Heart right ventricle (tissue), 16 donors: ENCODE measurements at places on chromosomes 16 and 17.
A peak's percentile ranks its signal among the peaks of the same experiment; 100 is the strongest.

DNA sequence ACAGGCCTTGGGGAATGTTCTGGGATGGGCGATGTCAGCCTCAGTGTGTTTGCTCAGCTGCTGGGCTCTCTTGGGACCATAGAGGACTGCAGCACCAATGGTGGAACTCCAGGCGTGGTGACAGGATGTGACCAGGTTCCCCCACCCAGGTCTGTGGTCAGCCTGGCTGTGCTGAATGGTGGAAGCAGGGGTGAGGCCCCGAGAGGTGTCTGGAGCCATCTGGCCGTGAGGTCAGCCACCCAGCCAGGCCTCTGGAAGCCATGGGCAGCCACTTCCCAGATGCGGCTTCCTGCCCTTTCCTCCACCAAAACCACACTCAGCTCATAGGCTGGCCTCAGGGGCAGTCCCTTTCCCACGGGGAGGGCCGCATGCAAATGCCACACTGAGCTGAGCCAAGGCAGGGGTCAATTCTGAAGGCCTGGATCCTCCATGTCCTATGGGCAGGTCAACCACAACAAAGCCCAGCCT, 7.8 kb upstream of the MAPK7 start:
- peak; percentile 70 for DNase-seq

DNA sequence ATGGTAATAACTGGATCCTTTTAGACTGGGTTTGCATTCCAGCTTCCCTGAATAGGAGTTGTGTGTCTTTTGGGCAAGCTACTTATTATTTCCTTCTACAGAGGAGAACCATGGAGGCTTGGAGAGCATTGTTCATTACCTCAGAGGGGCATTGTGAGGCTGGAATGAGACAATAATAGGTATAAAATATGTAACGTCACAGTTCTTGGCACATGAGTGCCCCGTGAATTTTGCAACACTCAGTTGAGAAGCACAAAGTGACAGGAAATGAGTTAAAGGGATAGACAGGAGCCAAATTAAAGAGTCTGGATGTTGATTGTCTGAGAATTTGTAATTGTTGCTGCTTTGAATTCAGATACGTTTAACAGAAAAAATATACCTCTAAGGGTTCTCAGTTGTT, 92.2 kb downstream of the CDH8 start:
- DNase-seq: no peak

DNA sequence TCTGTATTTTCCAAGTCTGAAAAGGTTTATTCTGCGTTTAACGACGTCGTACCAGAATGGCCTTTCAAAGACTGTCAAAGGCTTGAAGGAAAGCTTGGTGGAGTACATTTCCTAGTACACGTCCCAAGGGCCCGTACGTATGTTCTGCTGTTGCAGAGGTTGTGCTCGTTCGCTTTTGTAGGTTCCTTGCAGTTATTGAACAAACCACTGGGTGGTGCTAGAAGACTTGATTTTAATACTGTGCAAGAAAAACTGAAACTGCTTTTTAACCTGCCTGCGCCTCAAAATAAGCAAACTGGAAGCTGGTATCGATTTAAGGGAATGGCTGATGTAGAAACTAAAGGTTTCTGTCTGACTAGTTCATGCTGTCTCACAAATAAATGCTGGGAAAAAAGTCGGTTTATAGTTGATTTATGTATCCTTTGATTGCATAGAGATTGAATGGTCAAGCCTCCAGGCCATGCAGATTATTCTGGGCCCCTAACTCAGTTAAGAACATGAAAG, 54.6 kb downstream of the USP10 start:
- no peak for DNase-seq

GRCh38 chr17:69012895-69013805, 47.6 kb downstream of the ABCA9 start:
- no peak for DNase-seq

- DNase-seq: peak; percentile 92
These were observed 795 bp downstream of the CYB5D2 start for GRCh38 chr17:4143563-4144421.

- DNase-seq: no peak
These were observed 77.0 kb downstream of the METRNL start for GRCh38 chr17:83156408-83156807.

DNA sequence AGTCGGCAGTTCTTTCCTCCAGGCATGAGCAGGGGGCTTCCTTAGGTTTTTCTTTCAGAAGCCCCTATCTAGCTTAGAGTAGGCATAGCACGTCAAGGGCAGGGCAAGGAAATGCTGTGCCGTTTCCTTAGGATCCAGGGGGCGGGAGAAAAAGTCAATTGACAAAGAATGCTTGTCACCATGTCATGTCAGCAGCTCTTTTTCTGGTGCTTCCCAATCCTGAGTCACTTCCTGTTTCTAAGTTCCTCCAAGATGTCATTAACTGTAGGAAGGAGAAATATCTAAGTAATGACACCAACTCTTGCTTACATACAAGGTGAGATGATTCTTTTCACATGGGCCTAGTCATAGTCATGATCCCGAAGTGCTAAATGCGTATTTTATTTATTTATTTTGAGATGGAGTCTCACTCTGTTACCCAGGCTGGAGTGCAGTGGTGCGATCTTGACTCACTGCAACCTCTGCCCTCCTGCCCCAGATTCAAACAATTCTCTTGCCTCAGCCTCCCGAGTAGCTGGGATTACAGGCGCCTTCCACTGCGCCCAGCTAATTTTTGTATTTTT, 35.2 kb downstream of the GJC1 start:
- DNase-seq: peak; percentile 55

GRCh38 chr17:37609170-37610040, at the start of gene SYNRG:
SYNRG (minus strand) TSS chr17:37609418; CDS start chr17:37609355, 63 bp downstream.
- peak; percentile 95 for DNase-seq

GRCh38 chr17:44314031-44314430, 5.6 kb downstream of the RUNDC3A start:
- no peak for DNase-seq

GRCh38 chr17:74861662-74862107, 2.0 kb upstream of the GRIN2C start:
- no peak for DNase-seq

DNA sequence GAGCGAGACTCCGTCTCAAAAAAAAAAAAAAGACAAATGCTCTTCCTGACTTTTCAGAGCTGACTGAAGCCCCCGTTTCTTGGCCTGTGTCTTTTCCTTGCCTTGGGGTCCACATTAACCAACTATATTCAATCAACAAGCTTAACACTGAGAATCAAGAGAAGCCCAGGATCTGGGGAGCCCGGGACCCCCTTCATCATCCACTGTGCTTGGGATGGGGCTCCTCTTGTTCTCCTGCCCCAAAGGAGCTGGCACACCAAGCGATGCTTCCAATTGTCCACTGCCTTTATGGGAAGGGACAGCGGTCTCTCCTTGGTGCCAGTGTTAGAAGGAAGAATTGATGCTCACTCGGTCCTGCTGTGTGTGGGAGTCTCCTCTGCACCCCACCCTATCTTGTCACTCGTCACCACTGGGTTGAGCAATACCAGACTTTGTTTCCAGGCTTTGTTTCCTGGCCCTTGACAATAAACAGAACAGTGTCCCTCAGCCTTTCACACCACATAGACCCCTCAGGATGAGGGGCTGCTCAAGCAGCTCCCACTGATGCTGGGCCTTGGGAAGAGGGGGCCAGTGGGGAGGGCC, 146.7 kb downstream of the KCNJ12 start:
- DNase-seq: no peak

DNA sequence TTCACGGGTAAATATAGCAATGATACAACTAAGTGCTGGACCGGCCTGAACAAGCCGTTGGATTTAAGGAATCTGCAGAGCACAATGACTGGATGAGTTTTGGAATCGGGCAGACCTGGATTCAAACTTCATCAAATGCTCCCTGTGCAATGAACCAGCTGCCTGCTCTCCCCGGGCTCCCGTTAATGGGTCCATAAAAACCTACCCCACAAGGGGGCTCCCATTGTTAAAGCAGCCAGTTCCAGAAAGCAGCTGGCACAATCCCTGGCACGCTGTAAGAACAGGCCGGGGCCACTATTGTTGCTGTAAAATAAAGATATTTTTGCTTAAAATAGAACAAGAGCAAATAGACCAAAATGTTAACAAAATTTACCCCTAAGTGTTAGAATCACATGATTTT, 131.9 kb downstream of the C16orf95 start:
- DNase-seq: no peak

DNA sequence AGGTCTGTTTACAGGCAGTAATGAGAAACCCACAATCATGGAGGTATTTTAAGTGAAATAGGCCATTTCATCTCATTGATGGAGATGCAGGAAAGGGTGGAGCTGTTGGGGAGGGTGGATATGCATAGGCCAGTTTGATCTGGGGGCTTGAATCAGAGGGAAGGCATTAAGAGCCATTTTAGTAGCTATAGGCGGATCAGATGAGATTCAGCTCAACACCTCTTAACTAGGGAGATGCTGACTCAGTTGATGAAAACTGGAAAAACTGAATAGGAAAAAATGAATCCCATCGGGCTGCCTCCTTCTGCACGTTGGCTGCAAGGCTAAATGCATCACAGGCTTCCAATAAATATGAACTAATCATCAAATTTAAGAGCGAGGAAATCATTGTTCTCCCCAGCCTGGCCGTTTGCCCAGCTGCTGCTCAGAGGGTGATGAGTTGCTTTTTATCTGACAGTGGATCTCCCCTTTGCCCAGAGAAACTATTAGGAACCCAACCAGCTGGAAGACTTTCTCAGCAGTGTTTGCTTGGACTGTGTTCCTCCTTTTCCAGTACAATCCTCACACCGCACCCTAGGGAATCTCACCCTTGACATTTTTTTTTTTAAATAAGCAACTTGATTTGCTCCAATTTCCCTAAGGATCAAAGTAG, 149.6 kb downstream of the SOX9 start:
- peak; percentile 11 for DNase-seq

DNA sequence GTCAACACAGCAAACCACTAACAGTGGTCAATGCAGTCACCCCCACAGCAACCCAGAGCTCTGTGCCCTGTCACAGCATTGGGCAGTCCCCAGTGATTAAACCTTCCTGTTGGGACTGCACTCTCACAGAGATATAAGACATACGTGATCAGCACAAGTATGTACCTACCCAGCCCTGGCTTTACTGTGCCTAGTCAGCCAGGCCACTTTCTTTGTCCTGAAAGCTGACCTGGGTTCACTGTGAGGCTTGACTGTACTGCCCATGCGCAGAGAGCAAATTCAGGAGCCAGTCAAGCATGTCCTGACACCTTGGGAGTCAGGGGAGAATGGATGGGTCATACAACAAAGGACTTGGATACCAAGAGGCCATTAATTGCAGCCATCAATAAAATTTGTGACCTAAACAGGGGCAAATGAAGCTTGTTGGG, 10.9 kb upstream of the TMEM170A start:
- no peak for DNase-seq
